Naive thymus-derived CD4-positive, alpha-beta T cell (primary cell): ENCODE measurements at places on chromosomes 5 and 9.
A peak's percentile ranks its signal among the peaks of the same experiment; 100 is the strongest.

DNA sequence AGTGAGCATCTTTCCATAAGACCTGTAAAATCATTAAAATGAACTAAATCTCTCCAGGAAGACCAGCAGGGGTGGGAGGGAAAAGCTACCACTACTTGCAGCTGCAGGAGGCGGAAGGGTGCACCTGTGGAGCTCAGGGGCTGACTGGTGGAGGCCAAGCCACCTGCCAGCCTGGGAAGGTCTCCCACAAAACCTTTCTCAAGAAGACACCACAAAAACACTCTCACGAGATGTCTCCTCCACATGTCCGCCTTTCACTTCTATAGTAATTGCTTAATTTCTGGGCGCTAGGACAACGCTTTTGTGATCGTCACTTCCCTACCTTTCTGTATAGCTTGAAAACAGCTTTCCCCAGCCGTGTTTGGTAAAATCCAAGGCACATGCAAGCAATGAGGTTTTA, 114.4 kb downstream of the ROR2 start:
- H3K4me1 ChIP-seq: no peaks in the 10 kb centered on the region
- no peak overlapping the region for H3K27ac ChIP-seq
- H3K27me3 ChIP-seq: no peaks in the 10 kb centered on the region

- H3K4me3 ChIP-seq: no peak overlapping the region
- no peaks in the 10 kb centered on the region for H3K27me3 ChIP-seq
- no peak overlapping the region for H3K27ac ChIP-seq
- H3K4me1 ChIP-seq: no peaks in the 10 kb centered on the region
- DNase-seq: no peak
These were observed 12.6 kb upstream of the SOWAHA start for GRCh38 chr5:132800545-132800944.

DNA sequence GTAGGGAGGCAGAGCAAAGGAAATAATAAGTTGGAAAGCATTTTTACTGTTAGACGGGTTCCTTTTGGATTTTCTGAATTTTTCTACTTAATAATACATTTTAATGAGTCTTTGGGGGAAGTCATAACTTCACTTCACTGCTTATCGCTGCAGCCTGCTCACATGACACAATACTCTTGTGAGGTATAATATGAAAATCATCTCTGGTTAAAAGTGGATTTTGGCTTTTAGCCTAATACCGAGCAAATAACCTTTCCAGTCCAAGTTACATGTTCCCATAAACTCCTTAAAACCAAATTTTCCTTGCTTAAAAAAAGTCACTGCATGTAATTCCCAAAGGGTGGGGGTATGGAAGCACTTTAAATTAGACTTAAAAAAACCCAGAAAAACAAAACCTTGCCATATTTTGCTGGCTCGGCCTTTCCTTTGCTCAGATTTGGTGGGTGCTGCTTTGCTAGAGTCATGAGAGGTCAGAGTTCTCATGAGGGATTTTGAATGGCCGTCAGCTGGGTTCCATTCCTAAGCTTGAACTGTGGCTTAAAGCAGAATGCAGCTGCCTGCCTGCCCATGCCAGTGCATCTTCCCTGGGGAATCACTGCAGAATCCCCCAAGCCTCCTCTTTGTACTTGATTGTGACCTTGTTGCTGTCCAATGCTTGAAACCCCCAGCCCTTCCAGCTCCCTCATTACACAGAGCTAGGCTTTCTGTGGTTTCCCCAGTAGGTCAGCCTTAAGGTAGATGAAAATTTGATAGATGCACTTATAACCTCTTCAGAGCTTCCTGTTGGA, 331.8 kb downstream of the KDM4C start:
- no peak overlapping the region for H3K27ac ChIP-seq
- H3K4me1 ChIP-seq: no peaks in the 10 kb centered on the region
- H3K4me3 ChIP-seq: no peak overlapping the region
- H3K27me3 ChIP-seq: no peaks in the 10 kb centered on the region
- no peaks in the 10 kb centered on the region for H3K36me3 ChIP-seq

- no peaks in the 10 kb centered on the region for H3K27me3 ChIP-seq
- no peak overlapping the region for H3K27ac ChIP-seq
- no peak for DNase-seq
- no peaks in the 10 kb centered on the region for H3K4me1 ChIP-seq
- H3K36me3 ChIP-seq: no peaks in the 10 kb centered on the region
These were observed 186.8 kb upstream of the KLF9 start for GRCh38 chr9:70601000-70601951.

DNA sequence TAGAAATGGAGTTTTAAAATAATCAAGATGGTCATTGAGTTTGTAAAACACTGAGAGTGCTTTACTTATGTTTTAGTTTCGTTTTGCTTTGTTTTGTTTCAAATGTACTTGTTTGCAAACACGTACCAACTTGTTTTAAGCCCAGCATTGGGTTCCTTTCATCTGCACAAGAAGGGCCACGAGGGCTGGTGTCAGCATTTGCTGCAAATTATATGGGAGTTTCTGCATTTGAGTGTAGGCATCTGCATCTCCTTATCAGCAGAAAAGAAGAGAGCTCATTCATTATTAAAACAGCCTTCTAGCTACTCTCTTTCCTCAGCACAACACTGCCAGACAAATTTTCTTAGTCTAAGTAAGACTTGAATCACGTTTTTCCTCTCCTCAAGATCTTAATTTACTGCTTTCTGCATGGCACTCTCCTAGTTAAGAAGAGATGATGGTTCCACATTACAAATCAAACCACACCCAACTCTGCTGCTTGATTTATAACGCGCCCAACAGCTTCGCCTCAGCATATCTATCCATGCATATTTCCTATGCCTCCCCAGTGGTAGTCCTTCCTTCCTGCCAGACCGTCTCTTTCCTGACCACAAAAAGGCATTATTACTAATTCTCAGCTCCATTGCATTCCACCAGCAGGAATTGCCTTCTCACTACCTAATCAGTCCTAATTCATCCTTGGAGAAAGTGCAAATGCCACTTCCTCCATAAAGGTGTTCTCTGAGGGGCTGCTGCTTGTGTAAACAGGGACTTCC, 95.2 kb upstream of the CAST start:
- H3K27ac ChIP-seq: no peak overlapping the region
- DNase-seq: no peak
- no peaks in the 10 kb centered on the region for H3K36me3 ChIP-seq

DNA sequence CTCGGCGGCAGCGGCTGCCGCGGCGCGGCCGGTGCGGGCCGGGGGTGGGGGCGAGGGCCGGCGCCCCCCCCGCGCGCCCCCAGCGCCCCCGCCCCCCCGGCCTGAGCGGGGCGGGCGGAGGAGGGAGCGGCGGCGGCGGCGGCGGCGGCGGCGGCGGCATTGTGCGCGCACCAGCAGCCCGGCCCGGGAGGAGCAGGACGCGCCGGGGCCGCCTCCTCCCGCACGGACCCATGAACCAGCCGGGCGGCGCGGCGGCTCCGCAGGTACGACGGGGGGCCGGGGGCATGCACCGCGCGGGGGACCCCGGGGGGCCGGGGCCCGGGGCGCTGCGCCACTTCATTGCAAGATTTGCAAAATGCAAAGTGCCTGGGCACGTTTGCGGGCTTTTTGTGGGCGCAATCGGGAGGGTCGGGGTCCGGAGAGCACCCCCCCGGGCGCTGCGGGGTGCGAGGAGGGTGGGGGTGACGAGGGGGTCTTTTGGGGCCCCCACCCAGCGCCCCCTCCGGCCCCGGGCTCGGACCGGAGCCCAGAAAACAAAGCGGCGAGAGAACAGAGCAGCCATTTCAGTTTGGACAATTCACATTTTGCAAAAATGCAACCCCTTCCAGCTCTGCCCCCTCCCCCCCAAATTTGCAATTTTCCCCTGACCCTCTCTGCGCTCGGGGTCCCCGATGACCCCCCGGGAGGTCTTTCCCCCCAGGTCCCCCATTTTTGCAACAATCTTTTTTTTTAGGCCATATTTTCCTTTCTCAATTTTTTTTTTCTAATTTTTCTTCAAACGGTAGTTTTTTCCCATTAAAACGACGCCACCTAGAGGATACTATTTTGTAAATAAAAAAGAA, at the start of gene ZNF618:
ZNF618 (plus strand) TSS at position 159 of the 842 bp plus-strand sequence; CDS start at position 231, 72 bp downstream.
- no peaks in the 10 kb centered on the region for H3K27me3 ChIP-seq
- H3K4me1 ChIP-seq: peaks cover 4% of the 10 kb centered on the region
- H3K36me3 ChIP-seq: no peaks in the 10 kb centered on the region
- DNase-seq: peak; percentile 41
- H3K4me3 ChIP-seq: peak within 1 kb of the TSS; percentile 52
- no peak within 1 kb of the TSS for H3K27ac ChIP-seq

DNA sequence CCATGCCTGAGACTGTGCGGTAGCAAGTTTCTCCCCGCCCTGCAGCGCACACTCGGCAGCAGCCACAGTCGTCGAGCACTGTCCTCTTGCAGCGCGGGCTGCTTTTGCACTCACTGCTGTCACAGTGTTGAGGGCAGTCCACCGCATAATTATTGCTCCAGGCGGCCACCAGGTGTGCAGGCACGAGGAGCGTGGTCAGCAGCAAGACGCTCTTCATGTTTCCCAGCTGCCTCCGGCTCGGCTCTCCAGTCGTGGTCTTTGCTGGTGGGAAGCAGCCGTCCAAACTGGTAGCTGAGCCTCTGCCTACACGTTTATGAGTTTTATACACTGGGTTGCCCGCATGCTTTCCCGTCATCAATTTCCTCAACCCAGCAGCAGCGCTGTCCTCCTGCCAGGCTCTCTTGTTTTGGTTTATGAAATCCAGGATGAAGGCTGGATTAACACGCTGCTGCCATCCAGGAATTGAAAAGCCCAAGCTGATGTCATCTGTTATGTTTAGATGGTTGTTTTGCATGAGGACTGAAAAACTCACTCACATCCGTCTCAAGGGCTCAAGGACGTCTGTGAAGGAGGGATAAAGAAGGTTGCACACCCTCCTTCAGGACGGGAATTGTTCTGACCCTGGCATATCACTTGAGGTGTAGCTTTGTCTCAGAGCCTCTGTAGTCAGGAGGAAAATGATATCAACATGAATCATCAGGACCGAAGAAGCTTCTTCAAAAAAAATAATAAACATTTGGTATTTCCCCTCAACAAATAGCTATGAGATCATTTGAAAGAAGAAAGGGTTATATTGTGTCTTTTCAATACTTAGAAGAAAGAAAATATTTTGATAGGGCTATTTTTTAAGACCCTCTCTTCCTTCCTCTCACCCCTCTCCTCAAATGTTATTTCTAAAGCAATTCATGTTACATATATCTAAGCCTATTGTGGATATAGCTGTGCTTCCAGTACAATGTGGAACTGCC, at the start of gene ESM1:
ESM1 (minus strand) TSS at position 293 of the 968 bp plus-strand sequence; CDS start at position 217, 76 bp downstream.
- peaks cover 37% of the 10 kb centered on the region for H3K4me1 ChIP-seq
- H3K4me3 ChIP-seq: no peak within 1 kb of the TSS
- H3K27ac ChIP-seq: no peak within 1 kb of the TSS
- H3K36me3 ChIP-seq: no peaks in the 10 kb centered on the region
- no peak for DNase-seq

GRCh38 chr5:66689522-66690220, 93.5 kb downstream of the MAST4 start:
- DNase-seq: no peak
- H3K27ac ChIP-seq: no peak overlapping the region
- no peaks in the 10 kb centered on the region for H3K36me3 ChIP-seq
- no peaks in the 10 kb centered on the region for H3K27me3 ChIP-seq
- no peak overlapping the region for H3K4me3 ChIP-seq

DNA sequence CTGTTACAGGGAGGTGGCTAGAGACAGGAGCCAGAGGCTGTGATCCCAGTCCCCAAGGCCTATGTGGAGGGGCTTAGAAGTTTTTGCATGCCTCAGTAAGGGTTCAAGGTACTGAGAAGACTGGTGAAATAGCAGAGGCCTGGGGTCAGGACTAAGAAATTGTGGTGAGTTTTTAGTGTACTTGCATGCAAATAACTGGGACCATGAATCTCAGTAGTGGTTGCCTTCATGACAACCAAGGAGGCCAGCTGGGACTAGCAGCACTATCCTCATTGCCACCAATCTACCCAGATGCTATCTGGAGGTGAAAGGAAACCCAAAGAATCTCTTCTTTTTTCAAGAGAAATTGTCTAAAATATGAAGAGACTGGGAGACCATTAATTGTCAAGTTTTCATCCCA, 395.1 kb downstream of the CETN3 start:
- no peak for DNase-seq
- H3K4me1 ChIP-seq: no peaks in the 10 kb centered on the region
- no peak overlapping the region for H3K27ac ChIP-seq
- no peaks in the 10 kb centered on the region for H3K36me3 ChIP-seq
- no peaks in the 10 kb centered on the region for H3K27me3 ChIP-seq

DNA sequence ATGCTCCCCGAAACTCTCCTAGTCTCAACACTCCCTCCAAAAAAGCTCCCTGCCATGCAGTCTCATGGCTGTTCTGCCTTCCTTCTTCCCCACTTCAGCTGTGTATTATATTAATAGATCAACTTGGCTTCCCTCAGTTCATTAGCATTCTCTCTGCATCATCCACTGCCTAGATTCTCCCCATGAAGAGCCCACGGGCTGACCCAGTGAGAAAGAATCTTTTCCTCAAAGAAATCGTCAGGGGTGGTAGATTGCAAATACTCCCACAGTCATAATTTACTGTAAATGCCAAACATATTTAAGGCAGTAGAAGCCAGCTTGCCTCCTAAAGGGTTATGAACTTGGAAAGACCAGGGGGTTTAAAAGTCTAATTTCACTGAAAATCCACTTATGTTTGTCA, 33.5 kb downstream of the GNA14 start:
- H3K27me3 ChIP-seq: no peaks in the 10 kb centered on the region
- H3K4me1 ChIP-seq: no peaks in the 10 kb centered on the region
- no peaks in the 10 kb centered on the region for H3K36me3 ChIP-seq
- DNase-seq: no peak
- H3K4me3 ChIP-seq: no peak overlapping the region

- no peaks in the 10 kb centered on the region for H3K4me1 ChIP-seq
- H3K36me3 ChIP-seq: no peaks in the 10 kb centered on the region
- peak; percentile 50 for DNase-seq
- peaks cover 3% of the 10 kb centered on the region for H3K27me3 ChIP-seq
These were observed 89.7 kb upstream of the CCNG1 start for GRCh38 chr5:163347671-163348070.

- H3K4me3 ChIP-seq: no peak overlapping the region
- no peaks in the 10 kb centered on the region for H3K36me3 ChIP-seq
- H3K27ac ChIP-seq: no peak overlapping the region
- H3K27me3 ChIP-seq: no peaks in the 10 kb centered on the region
- no peaks in the 10 kb centered on the region for H3K4me1 ChIP-seq
These were observed 430.6 kb downstream of the PIK3R1 start for GRCh38 chr5:68646144-68646543.

DNA sequence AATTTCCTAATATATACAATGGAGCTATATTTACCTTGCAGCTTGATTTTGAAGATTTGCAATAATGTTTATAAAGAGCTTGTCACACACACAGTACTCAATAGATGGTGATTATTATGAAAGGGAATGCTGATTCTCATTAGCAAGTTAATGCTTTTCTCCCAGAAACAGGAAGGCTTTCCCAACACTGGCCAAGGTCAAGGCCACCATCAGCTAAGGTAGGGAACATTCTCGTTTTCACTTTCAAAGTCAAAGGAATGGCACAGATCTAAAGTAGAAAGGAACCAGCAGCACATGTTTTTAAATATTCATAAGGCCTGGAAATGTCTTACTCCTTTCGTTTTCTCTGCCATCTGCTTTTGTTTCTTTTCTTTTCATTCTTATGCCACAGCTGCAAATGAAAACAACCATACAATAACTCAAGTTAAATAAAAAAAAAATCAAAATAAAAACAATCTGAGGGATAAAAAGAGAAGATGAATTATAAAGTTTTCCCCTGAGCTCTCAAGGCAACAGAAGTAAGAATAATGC, 266.8 kb downstream of the CRB2 start:
- H3K36me3 ChIP-seq: no peaks in the 10 kb centered on the region
- no peak overlapping the region for H3K27ac ChIP-seq
- no peaks in the 10 kb centered on the region for H3K4me1 ChIP-seq
- no peaks in the 10 kb centered on the region for H3K27me3 ChIP-seq
- no peak overlapping the region for H3K4me3 ChIP-seq
